Left cardiac atrium (tissue), 4 donors: ENCODE measurements at places on chromosomes 3 and 15. TPM values are rescaled to one million over a fixed set of nuclear protein-coding genes. Genes with fewer than 3 reads are reported as not detected.

Gene DAZL
- not detected for total RNA-seq

Gene GOLGA8T
- total RNA-seq: 1.4 TPM

Gene AGBL1
- 0.05 TPM for total RNA-seq

Gene CCR1
- total RNA-seq: 11.0 TPM

Gene KBTBD13
- 5.2 TPM for total RNA-seq

Gene TFRC
- total RNA-seq: 256 TPM
